Skeletal muscle cell (primary cell): ENCODE measurements at places on chromosomes 6 and 20.

DNA sequence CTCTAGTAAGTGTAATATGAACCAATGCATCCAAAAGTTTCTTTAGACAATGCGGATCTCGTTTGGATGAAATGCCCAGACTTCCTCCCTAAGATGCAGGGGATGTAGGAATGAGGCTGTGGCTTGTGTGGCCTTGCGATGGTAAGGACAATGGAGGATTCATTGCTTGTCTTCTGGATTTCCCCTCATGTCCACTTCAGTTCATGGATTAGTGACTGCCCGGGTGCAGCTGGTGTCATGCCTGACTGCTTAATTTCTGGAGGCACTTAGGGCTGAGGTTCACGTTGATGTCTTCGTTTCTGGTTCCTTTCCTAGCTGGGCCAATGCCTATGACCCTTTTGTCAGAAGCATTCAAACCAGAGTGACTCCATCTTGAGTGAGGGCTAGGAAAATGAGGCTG, 93.8 kb downstream of the SCP2D1 start:
- no peak for DNase-seq

DNA sequence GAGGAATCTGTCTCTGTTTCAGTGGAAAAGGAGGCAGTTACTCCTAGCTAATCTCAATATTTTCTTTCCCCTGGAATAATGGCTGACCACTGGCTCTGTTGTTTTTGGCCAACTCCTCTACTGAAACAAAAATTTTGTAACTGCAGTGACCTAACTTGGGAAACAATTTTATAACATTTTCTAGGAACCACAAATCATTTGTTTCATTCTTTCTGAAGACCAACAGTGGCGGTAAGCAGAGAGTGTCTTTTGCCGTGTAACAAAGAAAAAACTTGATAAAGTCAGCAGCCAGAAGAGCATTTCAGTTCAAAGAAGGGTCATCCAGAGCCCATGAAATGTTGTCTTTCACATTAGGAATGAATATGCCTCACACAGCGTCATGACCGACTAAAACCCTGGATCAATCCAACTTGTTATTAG, 11.8 kb upstream of the BFSP1 start:
- DNase-seq, result no peak

DNA sequence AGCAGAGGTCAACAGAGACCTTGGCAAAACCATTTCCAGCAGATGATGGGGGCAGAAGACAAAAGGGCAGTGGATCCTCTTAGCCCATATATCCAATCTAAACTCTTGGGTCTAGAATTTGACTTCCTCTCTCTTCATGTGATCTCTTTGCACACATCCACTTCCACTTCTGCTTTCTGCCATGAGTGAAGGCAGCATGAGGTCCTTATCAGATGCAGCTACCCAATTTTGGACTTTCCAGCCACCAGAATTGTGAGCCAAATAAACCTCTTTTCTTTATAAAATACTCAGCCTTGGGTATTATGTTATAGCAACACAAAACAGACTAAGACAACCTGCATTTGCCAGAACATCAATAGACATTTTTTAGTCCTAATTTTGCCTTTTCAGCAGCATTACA, 191.6 kb downstream of the ADAT2 start:
- no peak for DNase-seq

DNA sequence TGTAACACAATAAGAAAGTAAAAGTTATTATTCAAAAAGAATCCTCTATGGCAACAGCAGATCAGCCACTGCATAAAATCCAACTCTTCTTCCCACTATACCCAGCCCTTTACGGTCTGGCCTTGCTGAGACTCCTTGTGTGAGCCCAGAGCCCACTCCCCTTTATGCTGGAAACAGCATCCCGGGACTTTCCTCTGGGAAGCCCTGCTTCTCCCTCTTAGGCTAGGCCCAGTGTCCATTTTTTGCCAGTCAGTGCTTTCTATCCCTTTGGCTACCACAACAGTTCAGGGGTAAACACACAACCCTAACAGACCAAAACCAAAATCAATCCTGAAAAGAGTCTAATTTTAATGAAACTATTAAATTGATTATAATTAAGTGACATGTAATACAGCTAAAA, 20.6 kb downstream of the FKBP5 start:
- DNase-seq, result no peak

GRCh38 chr6:32462609-32463008, 22.9 kb downstream of the HLA-DRA start:
- DNase-seq, result no peak

GRCh38 chr20:56924292-56925081, 295.4 kb downstream of the TFAP2C start:
- DNase-seq, result no peak

DNA sequence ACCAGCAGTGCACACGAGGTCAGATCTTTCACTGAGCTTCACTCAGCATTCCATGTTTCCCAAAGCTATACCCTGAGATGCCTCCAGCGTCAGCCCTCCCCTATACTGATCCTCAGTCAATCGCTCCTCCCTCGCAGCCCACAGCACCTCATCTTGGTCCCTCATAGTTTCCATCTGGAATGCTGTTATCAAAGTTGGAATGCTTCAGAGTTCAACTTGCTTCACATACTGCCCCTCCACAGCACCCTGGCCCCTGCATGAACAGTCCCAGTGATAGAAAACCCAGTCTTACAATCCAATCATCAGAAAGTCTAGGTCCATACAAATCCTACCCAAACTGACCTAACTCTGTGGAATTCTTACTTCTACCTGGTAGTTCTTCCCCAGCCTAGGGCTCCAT, 20.0 kb downstream of the SPAG4 start:
- no peak for DNase-seq

DNA sequence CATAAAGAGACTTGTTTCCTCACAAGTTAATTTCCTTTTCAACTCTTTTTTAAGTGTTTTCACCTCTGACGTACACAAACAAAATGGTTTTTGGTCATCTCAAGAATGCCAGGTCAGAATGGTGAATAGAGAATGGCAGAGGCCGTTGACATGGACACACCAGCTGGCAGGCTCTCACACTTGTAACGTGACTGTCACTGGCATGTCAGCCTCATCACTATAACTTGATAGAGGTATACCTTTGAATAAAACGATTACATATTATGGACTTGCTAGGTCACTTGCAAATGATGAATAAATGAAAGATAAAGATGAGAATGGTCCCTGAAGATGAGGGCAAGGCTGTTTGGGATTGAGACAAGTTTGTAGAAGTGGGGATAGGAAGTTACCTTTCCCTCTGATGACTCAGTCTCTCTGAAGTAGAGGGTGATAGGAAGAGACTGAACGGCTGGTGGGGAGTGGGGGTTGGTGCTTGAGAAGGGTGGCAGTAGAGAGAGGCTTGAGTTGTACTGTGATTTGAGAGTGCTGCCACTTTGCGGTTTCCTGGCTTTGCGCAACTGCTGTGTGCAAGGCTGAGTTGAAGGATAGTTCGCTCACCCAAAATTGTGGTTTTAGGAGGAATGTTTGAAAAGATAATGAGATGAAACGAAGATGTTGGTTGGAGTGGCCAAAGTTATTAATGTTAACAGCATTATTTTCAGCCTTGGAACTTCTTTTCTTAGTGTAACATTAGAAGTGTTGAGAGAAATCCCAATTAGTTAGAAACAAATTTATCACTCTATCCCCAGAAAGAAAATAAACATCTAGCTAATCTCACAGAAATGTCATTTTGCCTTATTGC, 30.3 kb downstream of the TBPL1 start:
- no peak for DNase-seq

GRCh38 chr20:20782755-20783154, 70.3 kb upstream of the RALGAPA2 start:
- no peak for DNase-seq

DNA sequence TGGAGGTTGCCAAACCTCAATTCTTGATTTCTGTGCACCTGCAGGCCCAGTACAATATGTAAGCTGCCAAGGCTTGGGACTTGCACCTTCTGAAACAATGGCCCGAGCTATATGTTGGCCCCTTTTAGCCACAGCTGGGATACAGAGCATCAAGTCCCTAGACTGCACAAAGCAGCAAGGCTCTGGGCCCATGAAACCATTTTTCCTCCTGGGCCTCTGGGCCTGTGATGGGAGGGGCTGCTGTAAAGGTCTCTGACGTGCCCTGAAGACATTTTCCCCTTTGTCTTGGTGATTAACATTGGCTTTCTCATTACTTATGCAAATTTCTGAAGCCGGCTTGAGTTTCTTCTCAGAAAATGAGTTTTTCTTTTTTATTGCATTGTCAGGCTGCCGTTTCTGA, 40.5 kb upstream of the SLC35F1 start:
- no peak for DNase-seq

DNA sequence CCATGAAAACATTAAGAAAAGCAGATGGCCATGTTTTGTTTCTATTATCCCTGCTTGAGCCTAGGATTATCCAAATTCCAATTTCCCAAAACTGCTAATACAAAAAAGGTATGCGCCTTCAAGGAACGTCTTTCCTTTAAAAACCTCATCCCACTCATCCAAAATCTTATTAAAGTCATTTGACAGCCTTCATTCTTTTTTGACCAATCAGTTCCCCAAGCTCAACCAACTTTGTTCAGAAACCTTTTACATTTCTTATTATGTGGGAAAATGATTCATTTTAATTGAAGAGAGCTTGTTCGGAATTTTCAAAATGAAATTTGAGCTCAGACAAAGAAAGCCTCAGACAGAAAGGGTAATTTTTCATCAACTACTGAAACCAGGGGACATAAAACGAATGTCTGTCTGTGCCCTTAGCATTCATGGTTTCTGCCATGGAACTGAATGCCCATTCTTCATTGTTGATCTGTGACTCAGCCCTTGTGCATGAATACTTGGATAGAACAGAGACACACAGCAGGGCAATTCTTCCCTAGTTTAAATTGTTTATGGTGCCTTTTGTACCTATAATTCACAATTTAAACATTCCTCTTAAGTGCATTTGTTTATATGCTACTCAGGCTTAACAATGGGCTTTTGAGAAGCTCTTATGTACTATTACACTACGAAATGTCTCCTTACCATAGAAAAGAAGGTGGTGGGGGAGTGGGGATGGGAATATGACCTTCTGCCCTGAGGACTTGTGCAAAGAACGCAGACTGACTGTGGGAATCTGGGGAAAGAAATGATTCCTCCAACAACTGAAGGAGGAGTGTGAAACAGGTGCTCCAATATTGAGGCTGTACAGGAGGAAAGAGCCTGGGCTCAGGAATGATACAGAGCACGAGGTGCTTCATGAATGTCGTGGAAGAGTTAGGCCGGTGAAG, 49.8 kb upstream of the ERVFRD-1 start:
- DNase-seq, result no peak

DNA sequence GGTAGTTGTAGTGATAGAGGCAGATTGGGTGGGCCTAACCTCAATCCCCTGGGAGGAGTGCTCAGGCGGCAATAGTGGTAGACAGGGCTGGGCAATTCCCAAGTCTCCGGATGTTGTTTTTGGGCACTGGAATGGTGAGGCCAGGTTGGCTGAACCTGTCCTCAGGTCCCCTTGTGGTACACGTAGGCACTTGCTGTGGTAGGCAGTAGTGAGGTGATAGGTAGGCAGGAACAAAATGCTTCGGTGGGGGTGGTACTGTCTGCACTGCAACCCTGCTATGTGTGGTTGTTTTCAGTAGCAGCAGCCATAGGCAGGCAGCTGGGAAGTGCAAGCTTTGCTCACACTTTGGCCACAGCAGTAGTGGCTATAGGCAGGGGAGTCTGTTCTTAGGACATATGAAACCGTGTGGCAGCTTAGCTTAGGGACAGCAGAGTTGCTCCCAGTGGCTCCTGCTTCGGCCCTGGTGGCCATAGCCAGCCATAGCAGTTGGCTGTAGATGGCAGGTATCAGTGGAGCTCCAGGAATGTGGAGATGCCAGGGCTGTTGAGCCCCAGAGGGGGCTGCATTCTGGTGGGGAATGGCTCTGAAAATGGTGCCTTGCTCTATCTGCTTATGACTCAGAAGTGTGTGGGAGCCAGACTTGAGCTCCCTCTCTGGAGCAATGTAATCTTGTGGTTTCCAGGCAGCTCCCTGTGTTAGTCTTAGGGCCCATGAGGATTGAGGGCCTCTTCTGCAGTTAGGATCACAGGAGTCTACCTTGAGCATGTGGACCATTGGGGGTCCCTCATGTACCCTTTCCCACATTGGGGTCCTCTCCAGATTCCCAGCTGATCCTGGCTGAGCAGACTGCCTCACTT, 241.8 kb upstream of the BMP2 start:
- peak; percentile 7 for DNase-seq

DNA sequence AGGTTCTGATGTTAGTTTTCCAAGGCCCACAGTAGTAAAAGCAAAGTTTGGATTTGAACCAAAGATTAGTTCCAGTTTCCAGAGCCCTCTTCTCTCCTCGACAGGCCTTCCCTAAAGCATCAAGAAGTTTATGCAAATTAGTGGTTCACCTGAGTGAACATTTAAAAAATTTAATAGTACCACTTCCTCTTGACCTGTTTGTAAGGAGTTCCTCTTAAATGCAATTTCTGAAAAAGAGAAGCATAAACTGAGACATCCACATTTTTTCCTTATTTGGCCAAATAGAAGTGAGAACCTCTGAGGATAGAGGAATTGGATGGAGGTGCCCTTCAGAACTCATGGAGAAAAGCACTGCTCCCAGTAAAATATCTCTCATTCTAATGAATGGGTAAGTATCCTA, 1.2 kb upstream of the DSE start:
- DNase-seq, result no peak

GRCh38 chr6:150298030-150298380, 70.8 kb upstream of the IYD start:
- DNase-seq, result no peak
